HCT116 (cell line): ENCODE measurements at places on chromosomes 3 and 15.

- no peak for DNase-seq
Observed at GRCh38 chr15:91752081-91752785, 101.3 kb upstream of the SLCO3A1 start.

GRCh38 chr15:65512189-65512588 lies 5.3 kb downstream of the DPP8 start:
- no peak for DNase-seq

- no peak for DNase-seq
Observed at GRCh38 chr3:111794711-111795110, 64.4 kb upstream of the PHLDB2 start.

DNA sequence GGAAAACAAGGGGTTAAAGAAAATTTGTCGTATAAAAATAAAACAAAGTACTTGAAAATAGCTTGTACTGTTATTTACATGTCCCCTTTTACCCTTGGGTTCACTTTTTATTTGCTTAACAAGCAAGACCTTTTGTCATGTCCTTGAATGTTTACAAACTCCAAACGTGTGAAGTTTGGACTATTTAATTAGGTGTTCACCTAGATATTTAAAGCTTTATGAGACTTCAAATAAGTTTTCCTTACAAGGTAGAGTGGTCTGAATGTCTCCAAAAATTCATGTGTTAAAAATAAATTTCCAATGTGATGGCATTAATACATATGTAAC lies 242.0 kb upstream of the TTC14 start:
- no peak for DNase-seq

- DNase-seq: no peak
Observed at GRCh38 chr15:54014067-54014655, 35.9 kb downstream of the UNC13C start.

DNA sequence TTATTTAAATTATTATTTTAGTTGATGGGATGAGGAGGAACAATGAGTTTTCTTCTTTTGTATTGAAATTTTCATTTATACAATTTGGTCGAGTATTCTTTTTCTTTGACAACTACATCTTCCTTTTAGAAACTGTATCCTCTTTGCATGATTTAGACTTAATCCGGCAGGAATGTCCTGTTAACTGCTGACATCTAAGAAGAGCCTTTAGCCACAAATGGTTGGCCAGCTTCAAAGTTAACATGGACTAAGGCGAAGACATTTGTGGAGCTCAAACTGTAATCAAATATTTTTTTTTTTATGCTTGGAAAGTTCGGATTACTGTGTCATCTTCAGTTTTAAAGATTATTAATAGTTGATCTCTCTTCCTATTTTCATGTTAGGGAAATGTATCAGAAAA lies 43.2 kb downstream of the RIOX2 start:
- DNase-seq: no peak

GRCh38 chr15:59315914-59316451 lies 56.7 kb downstream of the MYO1E start:
- DNase-seq: no peak

GRCh38 chr15:58842713-58843396 lies 71.8 kb downstream of the MINDY2 start:
- no peak for DNase-seq

DNA sequence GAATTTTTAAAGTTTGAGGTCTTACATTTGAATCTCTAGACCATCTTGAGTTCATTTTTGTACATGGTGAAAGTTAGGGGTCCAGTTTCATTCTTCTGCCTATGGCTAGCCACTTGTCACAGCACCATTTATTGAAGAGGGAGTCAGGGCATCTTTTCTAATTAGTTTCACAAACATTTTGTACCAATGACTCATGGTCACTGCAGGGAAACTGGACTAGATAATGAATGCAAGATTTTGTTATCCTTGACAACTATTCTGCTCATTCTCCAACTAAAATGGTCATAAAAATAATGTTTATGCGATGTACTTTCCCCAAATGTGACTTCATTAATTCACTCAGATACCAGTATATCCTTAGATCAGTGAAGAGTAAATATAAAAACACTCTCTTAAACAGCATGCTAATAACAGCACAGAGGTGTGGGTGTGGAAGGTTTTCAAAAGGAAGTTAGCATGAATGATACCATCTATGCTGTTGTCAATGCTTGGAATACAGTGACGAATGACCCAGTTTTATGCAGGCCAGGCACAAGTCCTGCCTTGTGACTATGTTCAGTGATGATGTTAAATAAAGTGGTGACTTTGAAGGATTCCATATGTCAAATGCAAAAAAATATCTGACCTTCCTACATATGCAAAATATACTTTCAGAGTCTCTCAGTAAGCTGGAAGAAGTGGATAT lies 314.9 kb upstream of the TMCO5A start:
- DNase-seq: no peak

GRCh38 chr3:43785551-43785950 lies 94.8 kb downstream of the ABHD5 start:
- no peak for DNase-seq

DNA sequence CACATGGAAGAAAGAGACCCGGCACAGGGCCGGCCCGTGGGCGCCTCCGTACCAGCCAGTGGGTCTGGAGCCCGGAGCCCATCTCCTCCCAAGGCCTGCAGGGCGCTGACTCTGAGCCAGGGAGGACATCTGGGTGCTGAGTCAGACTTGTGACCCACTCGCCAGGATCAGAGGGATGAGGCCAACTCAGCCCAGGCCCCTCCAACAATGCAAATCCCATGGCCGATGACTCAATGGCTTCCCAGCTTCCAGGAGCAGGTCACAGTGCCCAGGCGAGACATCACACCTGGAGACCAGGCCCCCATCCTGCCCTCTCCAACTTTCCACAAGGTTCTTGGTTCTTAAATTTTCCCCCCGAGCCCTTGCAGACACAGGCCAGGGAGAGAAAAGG lies 95.1 kb downstream of the LRIG1 start:
- DNase-seq: no peak

DNA sequence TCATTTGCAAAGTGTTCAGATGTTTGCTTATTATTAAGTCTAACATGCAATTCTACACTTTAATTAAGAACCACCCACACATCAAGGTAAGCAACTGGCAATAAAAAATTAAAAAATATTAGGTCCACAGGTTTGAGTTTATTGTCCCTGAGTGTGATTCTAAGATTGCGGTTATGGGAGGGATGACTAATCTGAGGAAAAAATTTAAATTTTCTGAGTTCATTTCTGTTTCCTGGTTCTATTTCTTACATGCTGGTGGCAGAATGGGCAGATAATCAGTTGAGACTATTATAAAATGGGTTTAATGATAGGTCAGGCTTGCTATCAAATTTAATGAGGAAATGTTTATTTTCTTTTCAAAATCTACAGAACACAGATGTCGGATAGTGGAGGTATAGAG lies 105.9 kb downstream of the TP63 start:
- no peak for DNase-seq

DNA sequence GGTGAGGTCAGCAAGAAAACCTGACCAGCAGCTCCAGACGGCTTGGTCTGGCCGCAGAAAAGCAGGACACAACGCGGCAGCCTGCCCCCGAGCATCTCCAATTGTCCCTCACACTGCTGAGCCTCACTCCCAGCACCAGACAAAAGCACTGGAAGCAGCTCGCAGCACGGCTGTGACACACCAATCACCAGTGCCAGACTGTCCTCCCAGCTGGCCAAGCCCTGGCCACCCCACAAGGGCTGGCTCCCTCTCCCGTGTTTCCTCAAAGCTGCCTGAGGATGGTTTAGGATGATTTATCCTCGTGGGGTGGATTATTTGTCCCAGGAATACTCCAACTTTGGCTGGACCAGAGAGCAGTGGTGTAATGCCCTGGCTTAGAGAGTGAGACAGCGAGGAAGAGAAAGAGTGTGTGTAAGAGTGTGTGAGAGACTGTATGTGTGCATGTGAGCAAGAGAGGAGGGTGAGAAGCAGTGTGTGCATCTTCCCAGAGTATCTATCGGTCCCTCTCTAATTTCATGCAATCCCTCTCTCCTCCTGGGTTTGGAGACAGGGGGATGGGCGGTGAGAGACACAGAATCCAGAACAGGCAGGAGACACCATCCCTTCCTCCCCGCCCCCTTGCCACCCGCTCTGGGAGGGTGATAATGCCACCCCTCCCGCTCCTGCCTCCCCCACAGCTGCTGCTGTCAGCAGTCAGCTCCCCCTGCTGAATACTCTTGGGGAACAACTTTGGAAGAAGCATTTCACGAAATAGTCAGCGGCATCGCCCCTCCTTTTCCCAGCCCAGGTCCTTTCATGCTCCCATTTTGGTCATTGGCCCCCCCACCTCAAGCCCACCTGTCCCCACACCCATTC lies 34.2 kb downstream of the SEMA5B start:
- no peak for DNase-seq

- no peak for DNase-seq
Observed at GRCh38 chr3:147038481-147038880, 367.9 kb downstream of the ZIC4 start.

DNA sequence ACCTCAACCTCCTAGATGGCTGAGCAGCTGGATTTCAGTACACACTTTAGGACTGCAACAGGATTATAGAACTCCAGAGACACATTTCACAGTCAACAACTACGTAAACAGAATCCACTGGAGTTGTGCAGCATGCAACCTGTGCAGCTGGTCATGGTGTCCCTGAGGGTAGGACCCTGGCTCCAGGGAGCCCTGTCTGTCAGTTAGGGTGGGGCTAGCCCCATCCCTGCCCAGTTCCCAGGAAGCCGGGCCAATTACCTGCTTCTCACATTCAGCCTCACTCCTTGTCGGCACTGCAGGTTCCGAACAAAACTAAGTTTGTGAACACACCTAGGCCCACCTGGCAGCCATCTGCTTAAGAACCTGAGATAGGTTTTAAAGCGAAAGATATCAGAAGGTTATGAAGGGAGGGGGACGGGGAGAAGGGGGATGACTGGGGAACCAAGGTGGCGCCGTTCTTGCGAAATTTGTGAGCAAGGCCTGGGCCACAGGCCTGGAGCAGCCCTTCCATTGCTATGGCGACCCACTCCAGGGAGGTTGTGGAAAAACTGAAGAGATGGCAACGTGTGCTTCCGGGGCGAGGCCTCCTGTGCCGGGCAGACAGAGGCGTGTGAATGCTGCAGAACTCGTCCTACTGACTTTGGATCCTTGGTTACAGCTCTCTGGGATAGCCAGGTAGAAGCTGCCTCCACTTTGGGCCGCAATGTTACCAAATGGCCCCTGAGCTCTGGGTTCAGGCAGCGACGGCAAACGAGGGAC lies 25.3 kb downstream of the ACSBG1 start:
- DNase-seq: no peak

DNA sequence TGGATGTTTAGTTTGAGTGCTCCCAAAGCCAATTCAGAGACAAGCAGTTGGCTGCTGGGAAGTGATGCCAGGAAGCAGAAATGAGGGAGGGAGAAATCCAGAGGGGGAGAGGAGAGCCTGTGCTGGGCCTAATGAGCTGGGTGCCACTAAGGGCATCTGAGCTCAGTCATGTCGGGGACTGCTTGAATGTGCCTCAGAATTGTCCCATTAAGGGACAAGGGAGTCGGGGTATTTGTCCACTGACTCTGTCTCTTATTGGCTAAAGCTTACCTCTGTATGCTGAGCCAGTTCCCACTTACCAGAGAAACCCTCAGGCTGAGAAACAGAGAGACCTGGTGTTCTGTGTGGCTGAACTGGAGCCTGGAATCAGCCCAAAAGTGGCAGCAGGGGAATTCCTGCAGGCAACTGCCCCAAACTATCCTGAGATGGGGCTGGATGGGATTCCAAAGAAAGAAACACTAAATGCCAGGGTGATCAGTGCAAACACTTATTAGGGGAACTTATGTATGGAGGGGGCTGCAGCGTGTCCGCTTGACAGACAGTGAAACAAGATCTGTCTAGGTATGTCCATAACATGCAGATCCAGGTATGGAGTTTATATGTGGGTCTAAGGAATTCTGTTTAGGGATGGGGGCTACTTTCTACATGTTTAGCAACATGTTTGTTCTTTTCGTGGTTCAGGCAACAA lies 48.6 kb downstream of the NR1D2 start:
- no peak for DNase-seq

- no peak for DNase-seq
Observed at GRCh38 chr3:179837374-179837773, 184.5 kb downstream of the USP13 start.

DNA sequence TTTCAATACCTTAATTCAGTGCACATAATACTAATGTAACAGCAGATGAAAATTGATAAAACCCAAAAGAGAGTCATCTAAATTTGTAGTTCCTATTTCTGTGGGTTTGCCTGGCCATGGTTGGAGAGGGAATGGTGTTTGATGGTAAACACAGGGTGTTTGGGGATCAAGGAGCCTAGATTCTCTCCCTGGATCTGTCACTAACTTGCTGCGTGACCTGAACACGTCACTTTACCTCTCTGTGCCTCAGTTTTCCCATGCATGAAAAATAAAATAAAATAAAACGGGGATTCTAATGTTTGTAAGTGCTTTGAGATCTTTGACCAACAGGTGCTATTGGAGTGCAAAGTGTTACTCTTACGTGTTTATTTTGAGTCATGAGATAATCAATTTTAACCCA lies 49.8 kb downstream of the GHSR start:
- DNase-seq: no peak

- no peak for DNase-seq
Observed at GRCh38 chr3:154089421-154090420, 31.5 kb upstream of the ARHGEF26 start.
